ENCODE measurements at places on chromosomes 13 and 19. TPM values are rescaled to one million over a fixed set of nuclear protein-coding genes. Genes with fewer than 3 reads are reported as not detected.

- no peak overlapping the region for H3K4me3 ChIP-seq
- no peaks in the 10 kb centered on the region for H3K4me1 ChIP-seq
These were observed 323.0 kb downstream of the EFNB2 start for GRCh38 chr13:106212386-106213010.

DNA sequence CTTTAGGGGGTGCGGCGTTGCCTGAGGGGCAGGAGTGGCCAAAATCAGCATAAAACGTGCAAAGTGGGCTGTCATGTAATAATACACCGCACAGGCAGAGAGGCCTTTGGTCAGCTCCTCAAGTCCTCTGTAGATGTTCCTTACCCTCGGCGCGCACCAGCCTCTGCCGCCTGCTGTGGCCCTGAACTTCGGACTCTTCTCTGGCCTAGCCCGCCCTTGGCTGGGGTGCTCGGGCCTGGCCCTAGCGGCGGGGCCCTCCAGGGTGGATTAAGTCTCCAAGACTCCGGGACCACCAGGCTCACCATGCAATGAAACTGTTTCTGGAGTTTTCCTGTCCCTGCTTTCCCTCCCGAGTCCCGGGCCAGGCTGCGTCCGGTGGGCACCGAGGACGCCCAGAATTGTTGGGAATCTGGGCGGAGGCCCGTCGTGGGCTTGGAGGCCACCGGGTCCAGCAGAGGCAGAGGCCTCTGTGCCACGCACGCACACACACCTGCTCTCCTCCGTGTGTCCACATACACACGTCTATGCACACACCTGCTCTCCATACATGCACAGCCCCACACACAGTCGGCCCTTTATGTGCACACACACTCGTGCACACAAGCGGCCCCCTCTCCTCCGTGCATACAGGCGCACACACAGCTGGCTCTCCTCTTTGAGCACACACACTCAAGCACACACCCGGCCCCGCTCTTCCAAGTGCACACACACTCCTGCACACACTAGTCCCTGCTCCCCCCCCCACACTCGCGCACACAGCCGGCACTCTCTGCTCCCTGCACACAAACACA is 1.5 kb upstream of the TFDP1 start:
- H3K36me3 ChIP-seq: peaks cover 19% of the 10 kb centered on the region
- DNase-seq: no peak
- peaks cover 7% of the 10 kb centered on the region for H3K27me3 ChIP-seq
- peak overlapping the region; percentile 68 for H3K4me3 ChIP-seq
- peaks cover 24% of the 10 kb centered on the region for H3K4me1 ChIP-seq

GRCh38 chr13:49116873-49117272 is 103.3 kb upstream of the MLNR start:
- no peaks in the 10 kb centered on the region for H3K27me3 ChIP-seq
- H3K4me3 ChIP-seq: no peak overlapping the region
- peaks cover 25% of the 10 kb centered on the region for H3K4me1 ChIP-seq
- no peak for DNase-seq
- no peak overlapping the region for H3K27ac ChIP-seq

DNA sequence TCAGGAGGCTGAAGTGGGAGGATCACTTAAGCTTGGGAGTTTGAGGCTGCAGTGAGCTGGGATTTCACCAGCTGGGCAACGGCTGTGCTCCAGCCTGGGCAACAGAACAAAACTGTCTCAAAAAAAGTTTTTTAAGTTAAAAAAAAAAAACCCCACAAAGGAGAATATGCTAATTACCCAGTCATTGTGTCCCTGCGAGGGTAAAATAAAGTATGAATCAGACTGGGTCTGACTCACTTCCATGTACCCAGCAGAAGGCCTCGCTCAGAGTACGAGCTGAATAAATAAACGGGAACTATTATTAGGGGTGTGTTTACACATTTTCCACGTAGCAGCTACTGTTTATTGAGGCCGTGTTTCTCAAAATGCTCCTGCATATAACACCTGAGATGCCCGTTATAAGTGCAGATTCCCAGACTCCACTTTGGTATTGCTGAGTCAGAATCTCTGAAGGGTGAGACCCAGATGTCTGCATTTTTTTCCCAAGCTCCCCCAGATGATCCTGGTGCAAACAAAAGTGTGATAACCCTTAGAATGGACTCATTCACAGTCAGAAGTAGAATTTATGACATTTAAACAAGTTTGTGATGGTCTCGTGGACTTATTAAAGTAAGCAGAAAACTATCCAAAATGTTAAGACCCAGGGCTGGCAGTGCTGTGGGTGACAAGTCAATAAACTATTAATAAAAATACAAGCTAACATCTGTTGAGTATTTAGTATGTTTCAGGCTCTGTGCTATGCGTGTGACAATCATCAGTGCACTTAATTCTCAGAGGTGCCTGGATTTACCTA is 28.2 kb downstream of the KCNC3 start:
- no peak for DNase-seq
- H3K4me3 ChIP-seq: no peak overlapping the region
- no peaks in the 10 kb centered on the region for H3K36me3 ChIP-seq
- H3K27ac ChIP-seq: no peak overlapping the region
- peaks cover 16% of the 10 kb centered on the region for H3K4me1 ChIP-seq
- peaks cover 2% of the 10 kb centered on the region for H3K27me3 ChIP-seq

Gene MUC16
- total RNA-seq: not detected

Gene ZNF835
- total RNA-seq: not detected

Gene RFPL4A
- not detected for total RNA-seq

- peaks cover 11% of the 10 kb centered on the region for H3K27me3 ChIP-seq
- no peaks in the 10 kb centered on the region for H3K36me3 ChIP-seq
- H3K4me1 ChIP-seq: peaks cover 18% of the 10 kb centered on the region
- H3K27ac ChIP-seq: no peak overlapping the region
These were observed 5.0 kb upstream of the ANGPTL4 start for GRCh38 chr19:8358948-8359347.

DNA sequence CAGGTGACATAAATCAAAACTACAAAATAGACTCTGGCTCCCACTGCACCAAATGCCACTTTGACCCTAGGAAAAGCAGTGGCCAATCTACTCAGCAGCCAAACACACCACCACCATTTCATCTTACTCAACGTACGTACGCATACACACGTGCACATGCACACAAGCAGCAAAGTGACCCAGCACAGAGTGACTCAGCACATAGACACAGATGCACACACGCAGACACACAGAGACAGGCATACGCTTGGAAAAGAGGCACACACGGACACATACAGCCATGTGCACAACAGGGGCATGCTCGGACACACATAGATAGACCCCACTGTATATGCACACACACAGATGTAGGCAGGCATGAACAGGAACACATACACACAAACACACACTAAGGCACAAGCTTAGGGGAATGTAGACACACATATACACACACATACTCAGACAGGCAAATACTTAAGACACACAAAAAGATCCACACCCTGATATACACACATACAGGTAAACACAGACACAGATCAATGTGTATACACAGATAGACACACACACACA is 37.3 kb downstream of the PEPD start:
- H3K36me3 ChIP-seq: no peaks in the 10 kb centered on the region
- H3K4me1 ChIP-seq: no peaks in the 10 kb centered on the region
- no peak overlapping the region for H3K4me3 ChIP-seq
- no peaks in the 10 kb centered on the region for H3K27me3 ChIP-seq
- no peak for DNase-seq

Gene CDX2
- total RNA-seq: not detected

DNA sequence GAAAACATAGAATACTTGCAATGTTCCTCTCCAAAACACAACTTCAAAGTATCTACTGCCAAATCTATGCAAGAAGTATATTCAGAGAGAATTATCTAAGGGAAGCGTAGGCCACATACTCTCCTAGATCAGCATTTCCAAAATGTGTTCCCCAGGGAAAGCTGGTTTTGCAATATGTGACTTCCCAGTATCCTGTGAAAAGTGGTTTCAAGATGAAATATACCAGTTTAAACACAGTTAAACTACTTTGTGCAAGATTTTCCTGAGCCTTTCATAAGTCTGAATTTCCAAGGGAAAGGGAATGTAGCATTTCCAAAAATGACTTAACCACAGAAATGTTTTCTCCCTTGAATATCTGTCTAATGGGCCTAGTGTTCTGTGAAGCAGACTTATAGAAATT is 7.6 kb downstream of the STARD13 start:
- H3K4me3 ChIP-seq: no peak overlapping the region
- no peak for DNase-seq
- no peaks in the 10 kb centered on the region for H3K36me3 ChIP-seq
